ENCODE measurements at places on chromosomes 4 and X. TPM values are rescaled to one million over a fixed set of nuclear protein-coding genes. Genes with fewer than 3 reads are reported as not detected.

GRCh38 chrX:139091066-139091465 lies 379.5 kb upstream of the FGF13 start:
- H3K27ac ChIP-seq = no peak overlapping the region
- H3K4me3 ChIP-seq = no peak overlapping the region
- H3K27me3 ChIP-seq = no peaks in the 10 kb centered on the region
- DNase-seq = no peak
- H3K4me1 ChIP-seq = no peaks in the 10 kb centered on the region

ANXA3 gene
- polyA plus RNA-seq = 46.6 TPM

- no peaks in the 10 kb centered on the region for H3K27me3 ChIP-seq
- H3K4me1 ChIP-seq = no peaks in the 10 kb centered on the region
- H3K36me3 ChIP-seq = no peaks in the 10 kb centered on the region
- H3K27ac ChIP-seq = no peak overlapping the region
- H3K4me3 ChIP-seq = no peak overlapping the region
Measured at GRCh38 chrX:13201605-13202219, 118.1 kb downstream of the ATXN3L start.

DNA sequence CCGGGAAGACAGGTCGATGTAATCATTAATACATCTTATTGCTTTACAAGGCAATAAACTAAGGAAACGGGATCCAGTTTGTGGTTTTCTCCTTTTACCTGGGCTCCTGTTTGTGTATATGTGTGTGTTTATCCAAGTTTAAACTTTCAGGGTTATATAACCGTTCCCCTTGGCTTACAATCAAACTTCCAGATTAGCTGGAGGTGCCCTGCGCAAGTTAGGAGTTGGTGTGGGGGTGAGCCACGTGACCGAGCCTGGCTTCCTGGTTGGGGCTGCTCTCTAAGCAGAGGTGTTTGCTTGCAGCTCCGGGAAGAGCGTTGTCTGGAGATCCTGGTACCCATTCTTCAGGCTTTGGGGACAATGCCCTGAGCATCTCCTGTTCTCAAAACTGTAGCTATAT lies 129.2 kb downstream of the FHDC1 start:
- H3K4me3 ChIP-seq = no peak overlapping the region
- H3K36me3 ChIP-seq = no peaks in the 10 kb centered on the region
- no peaks in the 10 kb centered on the region for H3K27me3 ChIP-seq
- H3K4me1 ChIP-seq = no peaks in the 10 kb centered on the region
- H3K27ac ChIP-seq = no peak overlapping the region

DNA sequence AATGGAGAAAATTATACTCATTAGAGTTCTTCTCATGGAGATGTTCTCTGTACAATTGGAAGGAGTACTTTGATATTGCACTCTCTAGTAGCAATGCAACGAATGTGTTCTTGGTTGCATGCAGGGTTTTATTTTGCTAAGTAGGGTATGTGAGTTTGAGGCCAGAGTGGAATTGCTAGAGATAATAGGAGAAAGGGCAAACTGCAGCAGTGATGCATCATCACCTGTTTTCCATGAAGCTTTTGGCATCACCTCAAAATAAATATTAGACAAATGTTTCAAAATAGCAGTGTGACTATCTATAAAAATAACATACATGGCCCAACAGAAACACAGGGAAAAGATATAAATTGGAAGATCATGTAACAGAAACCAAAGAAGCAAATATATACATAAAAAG lies 93.3 kb downstream of the TIGD2 start:
- no peak overlapping the region for H3K27ac ChIP-seq
- no peak for DNase-seq
- no peaks in the 10 kb centered on the region for H3K4me1 ChIP-seq
- H3K27me3 ChIP-seq = no peaks in the 10 kb centered on the region
- no peaks in the 10 kb centered on the region for H3K36me3 ChIP-seq

DNA sequence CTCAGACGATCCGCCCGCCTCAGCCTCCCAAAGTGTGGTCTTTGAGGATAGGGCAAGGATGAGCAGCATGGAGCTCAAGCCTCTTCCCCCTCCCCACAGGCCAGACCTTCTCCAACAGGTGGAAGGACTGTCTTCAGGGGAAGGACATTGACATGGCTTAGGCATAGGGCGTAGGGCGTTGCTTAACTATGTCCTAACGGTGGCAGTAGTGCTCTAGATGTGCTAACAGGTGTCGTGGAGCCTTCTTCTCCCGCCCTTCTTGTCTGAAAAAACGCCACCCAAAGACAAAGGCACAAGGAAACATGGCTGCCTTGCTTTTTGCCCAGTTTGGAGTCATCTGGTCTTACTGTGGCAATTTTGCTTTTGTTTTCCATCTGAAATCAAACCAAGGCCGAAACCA lies 219.8 kb downstream of the OR13H1 start:
- H3K4me3 ChIP-seq = no peak overlapping the region
- no peaks in the 10 kb centered on the region for H3K27me3 ChIP-seq
- peaks cover 5% of the 10 kb centered on the region for H3K36me3 ChIP-seq

GPR50 gene
- polyA plus RNA-seq = 0.11 TPM

DNA sequence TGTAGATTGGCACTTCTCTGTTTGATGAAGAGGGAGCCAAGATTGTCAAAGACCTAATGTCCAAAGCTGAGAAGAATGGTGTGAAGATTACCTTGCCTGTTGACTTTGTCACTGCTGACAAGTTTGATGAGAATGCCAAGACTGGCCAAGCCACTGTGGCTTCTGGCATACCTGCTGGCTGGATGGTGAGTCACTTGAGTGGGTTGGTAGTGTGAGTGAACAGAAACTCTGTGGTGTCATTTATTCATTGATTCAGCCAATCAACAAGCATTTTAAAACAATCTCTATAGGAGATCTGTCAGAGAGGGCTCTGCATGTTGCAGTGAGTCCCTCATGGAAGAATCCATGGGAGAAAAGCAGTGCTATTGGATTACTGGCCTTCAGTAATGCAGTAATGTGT lies 16.3 kb downstream of the TAF9B start:
- no peaks in the 10 kb centered on the region for H3K4me1 ChIP-seq
- no peak for DNase-seq
- H3K27me3 ChIP-seq = no peaks in the 10 kb centered on the region
- H3K36me3 ChIP-seq = peaks cover 33% of the 10 kb centered on the region

GRCh38 chrX:132568291-132568690 lies 79.5 kb upstream of the MBNL3 start:
- H3K4me3 ChIP-seq = no peak overlapping the region
- H3K4me1 ChIP-seq = no peaks in the 10 kb centered on the region
- no peaks in the 10 kb centered on the region for H3K27me3 ChIP-seq
- H3K27ac ChIP-seq = no peak overlapping the region
- no peaks in the 10 kb centered on the region for H3K36me3 ChIP-seq
- DNase-seq = no peak

CXCL3 gene
- polyA plus RNA-seq = 3.3 TPM

DNA sequence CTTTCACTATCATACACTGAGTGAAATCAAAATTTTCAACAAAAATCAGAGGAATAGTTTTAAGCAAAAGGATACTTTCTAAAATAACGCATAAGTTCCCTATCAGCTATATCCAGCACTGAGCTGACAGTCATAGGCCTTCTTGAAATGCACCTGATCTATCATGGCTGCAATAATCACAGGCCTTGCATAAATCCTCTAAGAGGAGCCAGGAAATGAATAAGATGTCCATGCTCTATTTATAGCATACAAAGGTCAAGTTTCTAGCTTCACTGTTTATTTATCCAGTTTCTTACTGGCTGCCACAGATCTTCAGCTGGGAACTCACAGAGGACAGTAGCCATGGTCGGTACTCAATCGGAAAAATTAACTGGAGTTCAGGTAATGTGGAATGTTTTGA lies 235.9 kb upstream of the DMD start:
- H3K4me1 ChIP-seq = no peaks in the 10 kb centered on the region
- no peak overlapping the region for H3K27ac ChIP-seq
- no peak overlapping the region for H3K4me3 ChIP-seq
- no peaks in the 10 kb centered on the region for H3K36me3 ChIP-seq

- H3K36me3 ChIP-seq = no peaks in the 10 kb centered on the region
- no peak overlapping the region for H3K27ac ChIP-seq
- H3K27me3 ChIP-seq = no peaks in the 10 kb centered on the region
- H3K4me3 ChIP-seq = no peak overlapping the region
- DNase-seq = no peak
Measured at GRCh38 chr4:99029852-99030251, 34.3 kb downstream of the METAP1 start.

GRCh38 chr4:174225349-174226049 lies 58.0 kb downstream of the FBXO8 start:
- no peak for DNase-seq
- H3K36me3 ChIP-seq = no peaks in the 10 kb centered on the region
- no peak overlapping the region for H3K27ac ChIP-seq
- H3K27me3 ChIP-seq = peaks cover 18% of the 10 kb centered on the region
- no peaks in the 10 kb centered on the region for H3K4me1 ChIP-seq

DNA sequence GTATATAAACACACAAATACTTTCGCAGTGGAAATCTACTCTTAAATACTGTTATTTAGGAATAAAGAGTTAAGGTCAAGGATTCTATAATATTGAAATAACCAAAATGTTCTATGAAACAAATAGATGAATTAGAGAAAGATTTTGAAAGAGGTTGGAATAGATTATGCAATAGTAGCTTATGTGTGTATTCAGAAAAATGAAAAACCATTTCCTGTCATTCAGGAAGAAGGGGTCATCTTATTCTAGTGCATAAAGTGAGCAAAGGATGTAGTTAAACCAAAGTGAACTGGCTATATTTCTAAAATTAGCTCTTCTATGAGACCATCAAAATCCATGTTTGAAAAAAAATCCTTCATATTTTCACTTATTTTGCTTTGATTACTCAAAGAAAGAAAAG lies 30.0 kb upstream of the MYOZ2 start:
- no peak overlapping the region for H3K27ac ChIP-seq
- DNase-seq = no peak
- H3K4me3 ChIP-seq = no peak overlapping the region

TMPRSS11B gene
- polyA plus RNA-seq = 0.75 TPM

- no peak for DNase-seq
- no peaks in the 10 kb centered on the region for H3K4me1 ChIP-seq
- H3K27ac ChIP-seq = no peak overlapping the region
- no peaks in the 10 kb centered on the region for H3K27me3 ChIP-seq
Measured at GRCh38 chrX:22462959-22463358, 190.2 kb downstream of the CBLL2 start.

DNA sequence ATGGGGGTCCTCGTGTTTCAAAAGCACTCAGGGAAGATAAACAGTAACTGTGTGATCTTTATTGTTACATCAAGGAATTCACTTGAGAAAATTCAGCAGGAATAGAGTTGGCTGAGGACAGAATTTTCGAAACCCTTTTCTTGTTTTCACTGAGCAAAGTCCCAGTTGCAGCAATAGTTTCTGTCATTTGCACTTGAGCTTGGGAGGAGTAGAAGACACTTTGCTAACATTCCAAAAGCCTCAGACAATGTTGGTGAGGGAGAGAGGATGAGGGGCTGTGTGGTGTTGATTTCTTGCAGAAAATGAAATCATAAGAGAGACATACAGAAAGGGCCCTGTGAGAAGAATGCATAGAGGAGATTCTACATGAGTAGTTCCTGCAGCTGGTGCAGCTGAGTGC lies 151.9 kb upstream of the DIPK2B start:
- no peaks in the 10 kb centered on the region for H3K36me3 ChIP-seq
- no peaks in the 10 kb centered on the region for H3K4me1 ChIP-seq
- H3K27me3 ChIP-seq = no peaks in the 10 kb centered on the region
- no peak overlapping the region for H3K4me3 ChIP-seq
- no peak overlapping the region for H3K27ac ChIP-seq

PPEF2 gene
- 0.07 TPM for polyA plus RNA-seq

AFM gene
- 0.02 TPM for polyA plus RNA-seq

AFF2 gene
- 1.3 TPM for polyA plus RNA-seq

DNA sequence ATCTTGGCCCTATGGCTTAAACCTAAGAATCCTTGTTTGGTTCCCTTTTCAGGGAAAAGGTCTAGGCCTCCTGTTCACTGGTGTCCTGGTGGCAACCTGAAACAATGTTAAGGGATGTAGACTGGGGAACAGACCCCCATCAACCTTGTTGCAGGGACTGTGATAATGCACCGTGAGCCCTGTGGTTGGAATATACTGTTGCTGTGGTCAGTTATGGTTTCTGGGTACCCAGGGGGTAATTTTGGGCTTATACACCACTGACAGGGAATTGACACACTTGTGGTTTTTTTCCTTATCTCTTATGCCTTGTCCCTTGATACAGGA lies 64.0 kb upstream of the WDR1 start:
- H3K4me3 ChIP-seq = no peak overlapping the region
- H3K27me3 ChIP-seq = no peaks in the 10 kb centered on the region
- no peaks in the 10 kb centered on the region for H3K36me3 ChIP-seq
